ENCODE measurements at places on chromosomes 12 and 14.

GRCh38 chr12:3533703-3534386 lies 42.8 kb downstream of the PRMT8 start:
- no peak for DNase-seq

GRCh38 chr12:127262615-127263014 lies 1004.4 kb upstream of the TMEM132C start:
- DNase-seq, result no peak

- no peak for DNase-seq
Measured at GRCh38 chr14:50191499-50191898, 39.9 kb downstream of the SOS2 start.

DNA sequence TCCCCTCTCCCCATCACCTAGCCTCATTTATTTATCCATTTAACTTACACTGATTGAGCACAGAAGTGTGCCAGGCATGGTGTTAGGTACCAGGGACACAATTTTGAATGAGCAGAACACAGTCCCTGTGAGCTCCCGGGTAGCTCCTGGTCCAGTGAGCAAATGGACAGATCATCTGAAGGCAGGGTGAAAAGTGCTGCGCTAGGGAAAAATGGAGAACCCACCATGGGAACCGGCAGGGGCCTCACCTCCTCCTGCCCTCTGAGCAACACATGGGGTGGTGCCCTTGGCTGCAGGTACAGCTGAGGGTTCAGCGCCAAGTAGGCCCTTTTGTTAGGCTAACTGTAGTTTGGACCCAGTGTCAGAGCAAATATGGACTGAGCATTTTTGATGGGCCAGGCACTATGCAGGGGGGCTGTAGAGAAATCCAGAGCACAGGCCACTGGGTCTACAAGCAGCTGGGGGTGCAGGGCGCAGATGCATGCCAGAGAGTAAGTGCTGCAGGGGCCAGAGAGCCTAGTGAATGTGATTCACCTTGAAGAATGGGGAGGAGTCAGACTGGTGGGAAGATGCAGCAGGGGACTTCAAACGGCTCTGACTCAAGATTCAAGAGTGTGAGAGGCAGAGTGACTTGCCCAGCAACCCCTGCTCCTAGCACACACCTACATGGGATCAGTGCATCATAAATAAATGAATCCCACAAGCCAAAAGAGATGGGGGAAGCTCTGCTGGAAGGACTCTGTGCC lies 28.2 kb downstream of the LTBP2 start:
- no peak for DNase-seq

DNA sequence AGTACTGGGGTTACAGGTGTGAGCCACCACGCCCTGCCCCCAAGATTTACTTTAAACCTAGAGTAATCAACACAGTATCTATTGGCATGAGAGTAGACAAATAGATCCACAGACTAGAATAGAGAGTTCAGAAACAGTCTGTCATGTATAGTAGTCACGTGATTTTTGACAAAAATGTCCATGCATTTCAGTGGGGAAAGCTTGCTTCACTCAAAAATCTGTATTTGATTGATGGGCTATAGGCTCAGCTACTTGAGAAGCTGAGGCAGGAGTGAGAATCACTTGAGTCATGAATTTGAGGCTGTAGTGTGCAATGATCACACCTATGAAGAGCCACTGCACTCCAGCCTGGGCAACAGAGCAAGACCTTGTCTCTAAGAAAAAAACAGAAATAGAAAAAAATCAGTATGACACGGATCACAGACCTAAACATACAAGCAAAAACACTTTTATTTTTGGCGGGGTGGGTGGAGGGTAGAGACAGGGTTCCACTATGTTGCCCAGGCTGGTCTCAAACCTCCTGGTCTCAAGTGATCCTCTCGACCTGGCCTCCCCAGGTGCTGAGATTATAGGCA lies 7.6 kb upstream of the ORAI1 start:
- no peak for DNase-seq

GRCh38 chr12:81692008-81692407 lies 67.1 kb downstream of the PPFIA2 start:
- DNase-seq, result no peak

DNA sequence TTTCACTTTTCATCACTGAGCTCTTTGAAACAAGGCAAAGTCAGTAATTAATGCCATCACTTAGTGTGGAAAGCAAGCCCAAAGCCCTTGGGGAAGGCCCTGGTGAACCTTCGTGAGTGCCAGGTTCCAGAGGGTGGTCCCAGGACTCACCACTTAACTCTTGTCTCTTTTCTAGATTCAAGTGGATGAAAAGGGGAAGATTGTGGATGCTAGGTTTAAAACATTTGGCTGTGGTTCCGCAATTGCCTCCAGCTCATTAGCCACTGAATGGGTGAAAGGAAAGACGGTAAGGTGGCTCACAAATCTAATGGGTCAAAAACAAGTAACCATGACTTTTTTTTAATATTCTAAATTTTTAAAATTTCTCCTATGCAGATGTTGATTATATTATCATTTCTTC lies 2.8 kb downstream of the ISCU start:
- no peak for DNase-seq
